Stimulated activated naive CD4-positive, alpha-beta T cell treated with Interleukin-2 at 50 U/mL for 16 hours (primary cell): ENCODE measurements at places on chromosomes 1 and 21.
A peak's percentile ranks its signal among the peaks of the same experiment; 100 is the strongest.

DNA sequence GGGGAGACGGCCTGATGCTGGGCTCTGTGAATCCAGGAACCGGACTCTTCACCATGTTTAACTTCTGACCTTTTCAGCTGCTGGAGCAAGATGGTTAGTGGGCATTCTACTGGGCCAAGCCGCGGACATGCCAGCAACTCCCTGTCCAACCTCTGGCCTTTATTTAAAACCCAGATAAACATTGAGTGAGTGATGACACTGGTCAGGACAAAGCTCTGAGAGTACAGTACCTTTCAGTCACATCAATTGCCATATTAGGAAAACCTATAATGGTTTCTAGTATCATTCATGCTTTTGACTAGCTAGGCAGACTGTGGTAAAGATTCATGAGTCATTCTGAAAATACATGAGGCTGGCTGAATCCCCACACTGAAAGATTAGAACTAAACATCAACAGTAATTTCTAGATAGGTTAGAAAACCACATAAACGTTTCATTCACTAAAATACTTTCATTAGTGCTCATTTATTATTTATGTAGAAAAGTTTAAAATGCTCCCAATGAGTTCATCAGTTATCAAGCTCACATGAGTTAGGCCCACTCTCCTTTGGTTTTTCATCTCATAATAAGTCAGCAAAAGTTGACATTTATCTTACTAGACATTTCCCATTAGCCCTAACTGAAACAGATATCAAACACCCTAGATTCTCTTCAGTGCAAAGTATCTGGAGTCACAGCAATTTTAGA lies 7.1 kb upstream of the ACTA1 start:
- no peak for DNase-seq

DNA sequence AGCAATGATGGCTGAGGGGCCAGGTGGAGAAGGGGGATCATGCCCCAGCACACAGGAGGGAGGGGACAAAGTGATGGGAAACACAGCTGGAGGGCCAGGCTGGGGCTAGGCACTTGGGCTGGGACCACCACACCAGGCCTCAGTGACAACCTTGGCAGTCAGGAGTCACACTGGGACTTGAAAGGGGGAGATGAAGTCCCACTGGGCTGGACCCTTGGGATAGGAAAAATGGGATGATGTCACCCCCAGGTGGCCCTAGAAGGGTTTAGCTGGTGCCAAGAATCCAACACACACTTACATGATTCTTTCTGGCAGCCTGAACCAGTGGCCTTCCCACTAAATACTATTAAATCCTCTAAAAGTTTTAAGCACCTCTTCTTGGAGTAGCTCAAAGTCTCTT lies 17.1 kb downstream of the ZBTB17 start:
- no peak for DNase-seq

DNA sequence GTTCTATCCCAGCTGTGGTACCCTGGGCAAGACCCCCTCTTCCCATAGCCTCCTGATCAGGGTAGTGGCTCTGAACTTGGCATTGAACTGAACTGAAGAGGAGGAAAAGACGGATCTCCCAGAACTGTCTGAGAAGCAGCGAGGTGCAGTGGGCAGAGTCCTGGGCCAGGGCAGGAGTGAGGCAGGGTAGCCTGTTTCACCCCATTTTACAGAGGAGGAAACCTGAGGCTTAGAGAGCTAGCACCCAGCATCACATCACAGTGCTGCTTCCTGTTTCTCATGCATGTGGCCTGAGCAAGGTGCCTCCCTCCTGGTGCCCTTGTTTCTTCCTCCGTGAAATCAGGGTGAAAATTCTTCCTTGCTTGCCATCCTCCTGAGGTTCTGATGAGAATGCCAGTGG lies 17.1 kb downstream of the ZNF362 start:
- no peak for DNase-seq

GRCh38 chr1:9652379-9653209 lies 1.1 kb downstream of the PIK3CD start:
- DNase-seq = peak; percentile 58

GRCh38 chr21:34946916-34947534 lies 102.1 kb downstream of the RUNX1 start:
- no peak for DNase-seq
